Choroid plexus epithelial cell (primary cell): ENCODE measurements at places on chromosomes 7 and 10.

GRCh38 chr10:20405761-20406160 is 491.4 kb downstream of the NEBL start:
- no peak for DNase-seq

DNA sequence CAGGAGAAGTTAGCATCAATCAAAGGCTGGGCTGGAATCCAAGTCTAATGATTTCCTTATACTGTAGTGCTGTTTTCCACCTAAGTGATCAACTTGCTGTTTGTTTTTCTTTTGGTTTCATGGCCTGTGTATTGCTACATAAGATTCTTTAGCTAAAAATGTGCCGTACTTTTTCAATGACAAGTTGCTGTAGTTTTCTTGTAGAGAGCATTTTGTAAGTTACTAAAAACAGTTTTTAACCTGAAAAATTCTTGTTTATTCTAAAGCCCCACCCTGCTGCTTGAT is 1.3 kb downstream of the HELLS start:
- peak; percentile 22 for DNase-seq

DNA sequence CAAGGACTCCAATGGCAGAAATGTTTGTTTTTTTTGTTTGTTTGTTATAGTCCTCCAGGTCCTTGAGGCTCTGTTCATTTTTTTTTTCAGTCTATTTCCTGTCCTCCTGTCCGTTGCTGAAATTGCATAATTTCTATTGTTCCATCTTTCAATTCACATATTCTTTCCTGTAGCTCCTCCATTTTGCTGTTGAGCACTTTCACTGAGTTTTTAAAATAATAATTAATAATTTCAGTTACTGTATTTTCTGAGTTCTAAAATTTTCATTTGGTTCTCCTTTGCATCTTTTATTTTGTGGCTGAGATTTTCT is 202.3 kb upstream of the AGR3 start:
- DNase-seq, result no peak

DNA sequence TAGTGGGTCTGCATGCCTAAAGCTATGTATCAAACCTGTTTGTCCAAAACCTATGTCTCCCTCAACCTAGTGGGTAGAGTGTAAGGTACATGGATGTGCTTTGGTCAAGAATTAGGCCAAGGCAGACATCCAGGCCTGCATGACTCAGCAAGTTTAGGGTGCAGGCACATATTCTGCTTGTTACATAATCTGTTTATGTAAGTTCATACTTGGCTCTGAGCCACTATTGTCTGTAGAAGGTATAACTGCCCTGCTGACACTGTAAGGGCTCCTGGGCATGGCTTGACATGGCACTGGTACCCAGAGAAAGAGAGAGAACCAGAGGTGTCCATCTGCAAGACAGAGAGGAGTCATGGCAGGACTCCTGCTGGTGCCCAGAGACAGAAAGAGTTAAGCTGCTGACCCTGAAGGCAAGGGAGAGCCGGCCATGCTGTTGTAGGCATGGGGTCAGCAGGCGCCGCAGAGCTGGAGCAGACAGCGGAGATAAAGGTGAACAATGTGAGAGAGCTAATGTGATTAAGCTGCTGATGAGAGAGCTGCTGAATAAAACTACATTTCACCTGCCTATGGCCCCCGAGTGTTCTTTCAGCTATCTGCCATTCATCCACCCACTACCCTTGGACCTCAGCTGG is 118.5 kb upstream of the TMEM106B start:
- peak; percentile 23 for DNase-seq

- DNase-seq, result no peak
Observed at GRCh38 chr10:132445516-132446194, 48.7 kb downstream of the PWWP2B start.

DNA sequence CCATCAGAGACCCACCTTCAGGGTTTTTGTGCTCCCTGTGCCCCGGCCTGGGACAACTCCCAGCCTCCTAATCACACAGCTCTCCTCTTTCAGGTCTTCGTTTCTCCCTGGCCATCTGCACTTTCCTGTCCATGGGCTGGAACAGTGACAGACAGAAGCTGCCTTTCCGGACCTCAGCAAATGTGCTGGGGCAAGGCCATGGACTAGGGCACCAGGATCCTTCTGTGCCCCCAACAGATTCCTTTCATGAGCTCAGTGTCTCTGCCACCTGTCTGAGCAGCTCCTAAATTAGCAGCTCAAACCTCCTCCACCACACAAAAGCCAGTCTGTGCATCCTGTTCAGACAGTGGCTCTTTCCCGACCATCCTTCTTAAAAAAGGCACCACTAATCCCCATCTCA is 41.9 kb upstream of the FRMD4A start:
- no peak for DNase-seq

GRCh38 chr7:154647625-154648024 is 355.3 kb downstream of the PAXIP1 start:
- DNase-seq, result no peak

DNA sequence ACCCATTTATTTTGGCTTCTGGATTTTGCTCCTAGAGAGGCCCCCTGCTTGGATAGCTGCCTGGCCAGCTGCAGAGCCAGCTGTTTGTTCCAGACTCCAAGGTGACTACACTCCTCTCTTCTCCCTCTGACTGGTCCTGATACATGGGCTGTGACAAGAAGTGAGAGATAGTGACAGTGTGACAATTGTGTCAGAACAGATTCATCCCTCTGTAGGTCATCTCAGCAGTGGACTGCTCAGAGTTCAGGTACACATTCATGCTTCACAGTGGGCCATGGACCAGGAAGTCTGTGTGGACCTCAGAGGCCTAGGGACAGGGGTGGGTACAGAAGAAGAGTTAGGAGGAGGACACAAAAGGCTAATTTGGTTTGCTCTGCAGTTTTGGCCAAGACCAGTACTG is 188.2 kb upstream of the MKLN1 start:
- DNase-seq, result no peak

- peak; percentile 76 for DNase-seq
Observed at GRCh38 chr10:104076743-104077160, 8.9 kb downstream of the COL17A1 start.

GRCh38 chr7:25846722-25847121 is 305.3 kb upstream of the NFE2L3 start:
- peak; percentile 99 for DNase-seq

- DNase-seq, result no peak
Observed at GRCh38 chr7:70033226-70033625, 435.0 kb downstream of the AUTS2 start.

DNA sequence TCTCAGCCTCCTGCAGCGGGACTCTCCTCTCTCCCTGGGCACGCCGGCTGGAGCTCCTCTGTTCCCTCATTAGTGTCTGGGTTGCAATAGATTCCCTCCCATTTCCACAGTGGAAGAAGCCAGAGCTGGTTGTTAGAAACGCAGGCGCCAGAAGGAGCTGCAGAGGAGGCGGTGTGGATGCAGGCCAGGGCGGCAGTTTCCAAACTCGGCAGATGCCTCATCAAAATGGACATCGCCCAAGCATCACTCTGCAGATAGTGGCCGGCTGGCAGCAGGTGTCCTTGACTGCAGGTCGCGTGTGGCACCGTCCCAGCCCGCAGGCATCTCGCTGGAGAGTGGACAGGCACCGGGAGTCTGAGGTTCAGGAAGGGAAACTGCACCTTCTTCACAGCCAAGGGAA is 201.8 kb downstream of the TCERG1L start:
- DNase-seq, result no peak

- no peak for DNase-seq
Observed at GRCh38 chr10:62541811-62542210, 167.6 kb downstream of the ZNF365 start.

DNA sequence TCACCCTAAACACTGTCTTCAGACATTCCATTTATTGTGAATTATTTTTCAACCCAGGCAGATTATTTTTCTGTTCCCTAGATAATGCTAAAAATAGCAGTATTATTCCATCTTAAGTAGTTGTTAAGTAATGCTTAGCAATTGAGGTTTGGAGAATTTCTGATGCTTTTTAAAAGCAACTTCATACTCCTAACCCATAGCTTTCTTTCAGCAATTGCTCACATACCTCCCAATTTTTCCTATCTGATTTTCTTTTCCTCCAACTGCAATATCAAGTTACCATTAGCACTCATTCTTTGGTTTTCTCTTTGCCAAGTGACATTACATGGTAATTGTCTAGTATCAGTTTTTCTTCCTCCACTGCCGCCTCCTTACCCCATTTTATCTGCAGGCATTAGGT is 104.7 kb downstream of the GPR85 start:
- DNase-seq, result peak; percentile 20

DNA sequence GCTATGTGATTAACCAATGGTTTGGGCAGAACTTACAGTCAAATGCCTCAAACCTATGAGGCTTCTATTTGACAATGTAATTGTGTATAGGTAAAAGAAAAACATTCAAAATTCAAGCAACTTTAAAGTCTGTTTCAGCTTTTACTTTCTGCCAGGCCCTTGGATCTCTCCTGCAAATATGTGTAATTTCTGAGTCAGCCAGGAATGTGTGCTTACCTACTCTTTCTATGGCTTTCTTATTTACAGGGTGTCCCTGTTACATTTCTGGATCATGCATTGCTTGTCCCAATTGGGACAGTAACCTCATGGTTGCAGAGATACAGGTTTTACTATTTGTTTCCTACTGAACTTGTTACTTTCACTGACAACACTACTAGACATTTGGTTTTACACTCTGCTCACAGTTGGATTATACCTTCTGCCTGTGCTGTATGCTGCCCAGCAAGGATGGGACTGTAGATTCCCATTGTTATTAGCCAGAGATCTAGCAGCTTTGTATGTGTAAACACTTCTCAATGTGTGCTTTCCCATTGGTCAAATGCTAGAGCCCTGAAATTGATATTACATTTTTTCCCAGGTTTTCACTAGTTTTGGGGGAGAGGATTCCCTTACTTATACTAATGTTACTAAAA is 355.3 kb downstream of the ARL4A start:
- peak; percentile 50 for DNase-seq

- DNase-seq, result no peak
Observed at GRCh38 chr10:131176907-131177306, 134.6 kb downstream of the TCERG1L start.

GRCh38 chr10:106267591-106267990 is 896.9 kb downstream of the SORCS1 start:
- DNase-seq, result no peak

GRCh38 chr7:110386006-110386405 is 704.9 kb upstream of the LRRN3 start:
- DNase-seq, result no peak

GRCh38 chr7:155420116-155420515 is 37.8 kb upstream of the EN2 start:
- DNase-seq, result no peak

DNA sequence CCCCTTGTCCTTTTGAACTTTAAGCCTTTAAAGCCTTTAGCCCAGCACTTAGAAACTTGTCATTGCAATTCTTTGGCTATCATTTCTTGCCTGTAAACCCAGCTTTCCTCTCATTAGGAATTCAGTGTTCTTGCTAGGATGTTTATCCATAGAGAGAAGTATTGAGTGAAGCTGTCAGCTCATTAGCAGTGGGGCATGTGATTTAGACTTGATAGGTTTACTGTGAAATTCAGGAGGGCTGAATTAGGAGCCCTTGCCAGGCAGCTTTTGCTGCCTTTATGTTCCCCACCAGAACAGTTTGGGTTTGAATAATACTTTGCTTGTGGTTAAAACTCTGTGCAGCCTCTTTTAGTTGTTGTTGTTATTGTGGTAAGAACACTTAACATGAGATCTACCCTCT is 39.5 kb downstream of the LHFPL3 start:
- DNase-seq, result no peak

- DNase-seq, result peak; percentile 60
Observed at GRCh38 chr10:69406302-69406811, 10.4 kb downstream of the TACR2 start.

DNA sequence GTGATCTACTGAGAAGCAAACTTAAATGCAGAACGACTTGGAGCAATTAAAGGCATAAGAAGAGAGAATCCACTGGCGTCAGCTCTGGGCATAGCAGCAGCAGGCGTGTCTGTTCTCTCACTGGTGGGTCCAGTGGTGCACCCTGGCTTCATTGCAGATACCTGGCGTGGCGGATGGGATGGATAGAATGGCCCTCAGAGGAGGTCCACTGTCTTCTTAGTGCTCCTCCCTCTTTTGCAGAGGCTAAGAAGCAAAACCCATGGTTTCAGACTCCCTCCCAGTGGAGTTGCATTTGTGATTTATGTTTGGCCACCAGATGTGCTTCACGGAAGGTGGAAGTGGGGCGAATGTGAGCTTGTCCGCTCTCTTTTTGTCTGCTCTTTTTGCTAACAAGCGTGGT is 28.4 kb upstream of the PRKAG2 start:
- DNase-seq, result no peak

GRCh38 chr10:8060704-8061121 is 6.2 kb downstream of the GATA3 start:
- DNase-seq, result no peak

DNA sequence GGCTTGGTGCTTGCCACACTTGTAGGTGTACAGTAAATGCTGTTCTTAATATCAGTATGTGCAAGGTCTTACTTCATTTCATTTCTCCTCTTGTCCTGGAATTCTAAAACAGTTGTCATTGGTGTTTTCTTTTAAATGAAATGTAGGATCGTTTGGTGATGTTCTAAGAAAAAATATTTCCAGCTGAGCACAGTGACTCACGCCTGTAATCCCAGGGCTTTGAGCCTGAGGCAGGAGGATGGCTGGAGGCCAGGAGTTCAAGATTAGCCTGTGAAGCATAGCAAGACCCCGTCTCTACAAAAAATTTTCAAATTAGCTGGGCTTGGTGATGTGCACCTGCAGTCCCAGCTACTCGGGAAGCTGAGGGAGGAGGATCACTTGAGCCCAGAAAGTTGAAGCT is 32.6 kb upstream of the ELN start:
- DNase-seq, result peak; percentile 58
